AG09309 (cell line): ENCODE measurements at places on chromosomes 4 and X.

DNA sequence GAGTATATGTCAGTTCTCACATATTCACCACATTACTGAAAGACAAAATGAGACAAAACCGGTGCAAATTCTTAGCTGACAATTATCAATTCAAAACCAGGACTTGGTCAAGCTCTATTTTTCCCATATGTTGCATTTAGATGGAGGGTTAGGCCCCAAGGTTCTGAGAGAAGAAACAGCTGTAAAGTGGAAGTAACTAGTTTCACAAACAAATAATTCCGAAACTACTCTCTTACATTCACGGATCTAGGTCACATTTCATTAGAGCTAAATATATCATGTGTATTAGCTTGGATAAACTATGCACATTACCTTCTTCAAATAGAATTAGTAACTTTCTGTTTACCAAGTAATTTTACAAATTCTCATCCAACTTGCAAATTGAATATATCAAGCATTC lies 3.7 kb upstream of the GABRA2 start:
- no peak for DNase-seq

- DNase-seq: no peak
Observed at GRCh38 chr4:26785810-26786209, 74.8 kb upstream of the STIM2 start.

DNA sequence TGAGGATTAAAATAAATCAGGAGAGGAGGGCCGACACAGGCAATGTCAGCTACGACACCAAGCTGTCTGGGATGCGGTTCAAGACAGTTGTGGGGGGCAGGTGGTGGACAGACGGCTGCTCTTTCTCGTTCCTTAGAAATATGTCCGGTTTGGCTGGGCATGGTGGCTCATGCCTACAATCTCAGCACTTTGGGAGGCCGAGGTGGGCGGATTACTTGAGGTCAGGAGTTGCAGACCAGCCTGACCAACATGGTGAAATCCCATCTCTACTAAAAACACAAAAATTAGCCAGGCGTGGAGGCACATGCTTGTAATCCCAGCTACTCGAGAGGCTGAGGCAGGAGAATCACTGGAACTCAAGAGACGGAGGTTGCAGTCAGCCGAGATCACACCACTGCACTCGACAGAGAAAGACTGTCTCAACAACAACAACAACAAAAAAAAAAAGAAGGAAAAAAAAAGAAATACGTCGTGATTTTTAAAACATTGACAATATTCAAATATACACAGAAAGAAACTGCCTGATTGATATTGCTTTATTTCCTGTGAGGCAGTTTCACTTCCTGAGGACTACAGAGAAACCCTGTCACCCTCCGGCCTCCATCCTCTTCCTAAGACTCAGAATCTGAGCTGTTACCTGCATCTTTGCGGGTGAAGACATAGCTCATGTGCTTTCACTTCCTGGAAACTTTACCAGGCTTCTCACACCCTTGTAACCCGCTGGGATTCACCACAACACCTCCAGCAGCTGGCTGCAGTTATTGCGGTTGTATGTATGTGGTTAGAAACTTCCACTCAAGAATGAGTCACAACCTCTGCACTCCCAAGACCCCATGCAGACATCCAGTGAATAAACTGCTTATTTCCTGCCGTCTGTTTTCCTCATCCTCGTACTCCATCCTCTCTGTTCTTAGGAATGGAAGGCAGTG lies 63.8 kb upstream of the STS start:
- DNase-seq: peak; percentile 84

DNA sequence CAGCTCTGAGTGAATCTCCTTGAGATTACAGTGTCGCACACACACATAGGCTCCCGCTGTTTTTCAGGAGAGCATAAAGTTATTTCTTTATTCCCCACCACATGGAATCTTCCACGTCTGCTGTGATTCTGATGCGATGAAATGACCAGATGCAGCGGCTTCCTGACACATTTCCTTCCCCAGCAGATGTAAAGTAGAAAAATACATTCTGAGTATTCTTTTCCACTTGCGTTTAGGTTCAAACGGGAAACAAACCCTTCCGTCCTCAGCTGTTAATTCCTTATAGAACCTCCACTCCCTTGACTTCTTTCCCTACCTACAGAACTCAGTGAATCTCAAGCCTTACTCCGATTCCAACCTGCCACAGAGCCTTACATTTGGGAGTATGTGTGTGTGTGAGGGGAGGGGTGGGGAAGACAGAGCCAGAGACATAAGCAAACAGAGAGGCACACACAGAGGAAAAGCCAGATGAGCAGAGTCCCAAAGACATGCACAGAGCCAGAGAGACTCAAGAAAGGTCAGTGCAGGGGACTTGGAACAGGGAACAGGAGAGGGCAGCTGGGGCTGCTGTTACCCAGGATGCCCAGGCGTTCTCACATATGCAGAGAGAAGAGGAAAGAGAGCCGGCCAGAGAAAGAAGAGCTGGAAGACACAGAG lies 47.3 kb downstream of the SETD7 start:
- DNase-seq: no peak

DNA sequence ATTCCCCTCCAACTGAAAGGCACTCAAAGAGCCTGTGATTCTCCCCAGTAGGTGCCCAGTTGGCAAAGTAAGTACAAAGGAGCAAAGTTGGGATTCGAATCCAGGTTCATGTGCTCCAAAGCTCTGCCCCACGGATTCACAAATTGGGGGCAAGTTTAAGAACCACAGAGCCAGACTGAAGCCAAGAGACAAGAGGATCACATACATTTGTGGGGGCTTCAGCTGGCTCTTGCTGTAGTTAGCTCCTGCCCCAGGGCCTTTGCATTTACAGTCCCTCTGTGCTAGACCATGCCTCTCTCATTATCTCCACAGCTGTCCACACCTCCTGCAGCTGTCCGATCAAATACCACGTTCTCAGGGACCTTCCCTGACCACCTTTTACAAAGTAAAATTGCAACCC lies 18.8 kb downstream of the PNMA6F start:
- DNase-seq: no peak

- no peak for DNase-seq
Observed at GRCh38 chrX:120797188-120797851, 78.3 kb downstream of the CT47B1 start.

DNA sequence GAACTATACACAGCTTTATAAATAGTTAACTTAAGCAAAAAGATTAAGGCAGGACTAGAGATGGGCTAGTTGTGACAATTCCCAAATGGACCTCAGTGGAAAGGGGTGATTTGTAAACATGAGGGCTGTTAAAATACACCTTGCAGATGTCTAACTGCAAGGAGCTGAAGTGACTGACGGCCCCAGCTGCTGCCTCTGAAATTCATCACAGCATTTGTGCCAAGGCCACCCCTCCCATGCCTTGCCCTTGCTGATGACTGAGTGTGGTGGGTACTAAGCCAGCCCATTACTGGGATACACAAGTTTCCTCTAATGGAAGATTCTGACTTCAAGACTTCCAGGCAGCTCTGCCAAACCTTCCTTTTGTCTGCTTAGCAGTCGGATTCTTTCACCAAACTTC lies 23.7 kb upstream of the EGFL6 start:
- DNase-seq: no peak

DNA sequence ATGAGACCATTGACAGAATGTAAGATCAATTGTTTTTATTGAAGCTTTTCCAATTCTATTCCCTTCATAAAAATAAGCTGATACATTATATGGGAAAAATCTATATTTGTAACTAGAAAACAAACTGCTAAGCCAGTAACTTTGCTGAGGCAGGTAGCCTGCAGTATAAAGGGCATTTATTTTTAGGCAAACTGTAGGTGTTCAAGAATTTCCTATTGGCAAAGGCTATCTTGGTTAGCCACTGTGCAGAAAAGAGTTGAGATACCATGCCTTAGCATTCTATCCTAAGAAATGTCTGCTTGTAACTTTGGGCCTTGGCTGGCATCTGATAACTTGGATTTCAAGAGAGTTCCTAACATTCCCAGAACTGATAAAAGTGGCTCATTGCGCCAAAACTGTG lies 18.5 kb upstream of the PRRG1 start:
- no peak for DNase-seq
